ENCODE measurements at places on chromosomes 3 and 15.
A peak's percentile ranks its signal among the peaks of the same experiment; 100 is the strongest.

DNA sequence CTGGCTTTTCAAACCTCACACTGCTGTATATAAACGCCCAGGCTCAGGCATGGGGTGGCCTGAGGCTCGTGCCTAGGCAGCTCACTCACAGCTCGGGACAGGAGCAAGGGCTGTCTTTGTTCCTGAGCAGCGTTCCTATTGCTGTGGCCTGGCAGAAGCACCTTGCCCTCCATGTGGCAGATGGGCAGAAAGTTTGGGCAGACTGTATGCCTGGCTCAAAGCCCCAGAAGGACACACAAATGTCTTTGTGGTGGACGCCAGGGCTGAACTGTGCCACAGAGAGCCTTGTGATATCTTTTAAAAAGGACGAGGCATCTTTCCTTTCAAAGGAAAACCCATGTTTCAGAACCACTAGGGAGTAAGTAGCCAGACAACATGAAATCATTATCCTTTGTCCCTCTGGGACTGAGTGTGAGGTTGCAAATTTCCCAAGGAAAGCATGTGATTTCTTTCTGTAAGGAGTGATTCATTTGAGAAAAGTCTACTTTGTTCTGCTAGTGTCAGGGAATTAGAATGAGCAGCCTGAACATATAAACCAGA, 29.3 kb upstream of the UBE2E1 start:
- no peak for DNase-seq

GRCh38 chr3:175355801-175356335, 496.7 kb downstream of the NAALADL2 start:
- DNase-seq, result no peak

GRCh38 chr3:23981955-23982354, 36.9 kb downstream of the NR1D2 start:
- no peak for DNase-seq

DNA sequence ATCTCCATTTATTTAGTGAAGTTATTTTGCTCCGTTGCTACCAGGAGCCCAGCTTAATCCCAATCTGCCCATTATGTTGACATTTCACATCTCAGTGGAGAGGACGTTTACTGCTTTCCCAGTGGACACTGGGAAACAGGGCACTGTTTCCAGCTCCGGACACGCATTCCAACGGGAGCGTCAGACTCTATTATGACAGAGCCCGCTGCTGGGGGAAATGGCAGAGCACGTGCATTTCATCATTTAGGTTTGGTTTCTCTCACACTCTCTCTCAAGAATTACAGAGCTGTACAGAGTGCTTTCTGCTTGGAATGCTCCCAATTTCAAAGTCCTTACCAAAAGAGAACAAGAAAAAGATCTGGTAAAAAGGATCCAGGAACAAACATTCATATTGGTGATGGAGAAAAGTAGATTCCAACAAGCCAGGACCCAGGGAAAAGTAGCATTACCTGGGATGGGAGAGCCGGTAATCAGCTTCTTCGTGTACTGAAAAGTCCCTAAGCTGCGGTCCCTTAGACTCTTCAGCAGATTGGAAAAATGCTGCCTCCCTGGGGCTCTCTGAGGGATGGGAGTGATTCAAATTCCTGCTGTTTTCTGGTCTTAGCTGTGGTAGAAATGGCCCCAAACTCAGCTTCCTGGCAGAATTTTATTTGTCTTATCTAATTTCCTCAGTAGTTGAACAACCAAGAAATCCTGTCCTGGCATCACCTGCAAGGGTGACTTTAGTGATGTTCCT, 136.0 kb upstream of the THBS1 start:
- no peak for DNase-seq

- DNase-seq, result no peak
Measured at GRCh38 chr3:34258271-34258998, 460.0 kb downstream of the PDCD6IP start.

DNA sequence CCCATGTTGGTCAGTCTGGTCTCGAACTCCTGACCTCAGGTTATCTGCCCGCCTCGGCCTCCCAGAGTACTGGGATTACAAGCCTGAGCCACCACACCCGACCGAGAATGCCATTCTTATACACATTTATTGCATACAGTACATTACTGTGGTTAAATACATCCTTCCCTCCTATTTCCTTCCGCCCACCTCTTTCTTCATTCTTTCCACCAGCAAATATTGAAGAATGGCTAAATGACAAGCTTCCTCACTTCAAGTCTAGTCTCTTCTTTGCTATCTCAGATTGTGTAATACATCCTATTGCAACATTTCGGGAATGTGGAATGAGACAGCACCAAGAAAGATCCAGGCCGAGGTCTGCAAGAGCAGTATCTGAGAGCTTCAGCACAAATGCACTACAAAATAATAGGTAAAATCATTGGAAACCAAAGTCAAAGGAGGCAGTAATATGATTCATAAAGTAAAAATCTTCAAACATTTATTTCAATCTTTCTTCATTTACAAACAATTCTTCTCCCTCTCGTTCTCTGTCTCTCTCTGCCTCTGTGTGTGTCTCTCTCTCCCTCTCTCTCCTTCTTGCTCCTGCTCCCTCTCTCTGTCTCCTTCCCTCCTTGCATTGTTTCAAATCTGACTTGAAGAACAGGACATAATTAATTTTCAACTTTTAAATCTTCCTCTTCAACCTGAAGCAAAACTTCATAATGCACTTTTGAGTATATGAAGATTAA, 94.7 kb upstream of the TGFBR2 start:
- no peak for DNase-seq

DNA sequence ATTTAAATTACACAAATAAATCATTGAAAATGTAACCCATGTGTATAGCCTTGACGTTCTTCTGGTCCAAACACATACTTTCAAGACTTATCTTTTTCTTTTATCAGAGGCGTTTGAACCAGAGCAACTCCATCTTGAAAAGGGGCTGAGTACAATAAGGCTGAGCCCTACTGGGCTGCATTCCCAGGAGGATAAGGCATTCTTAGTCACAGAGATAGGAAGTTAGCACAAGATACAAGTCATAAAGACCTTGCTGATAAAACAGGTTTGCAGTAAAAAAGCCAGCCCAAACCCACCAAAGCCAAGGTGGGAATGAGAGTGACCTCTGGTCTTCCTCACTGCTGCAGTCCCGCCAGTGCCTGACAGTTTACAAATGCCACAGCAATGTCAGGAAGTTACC, 101.0 kb upstream of the IGSF10 start:
- DNase-seq, result no peak

DNA sequence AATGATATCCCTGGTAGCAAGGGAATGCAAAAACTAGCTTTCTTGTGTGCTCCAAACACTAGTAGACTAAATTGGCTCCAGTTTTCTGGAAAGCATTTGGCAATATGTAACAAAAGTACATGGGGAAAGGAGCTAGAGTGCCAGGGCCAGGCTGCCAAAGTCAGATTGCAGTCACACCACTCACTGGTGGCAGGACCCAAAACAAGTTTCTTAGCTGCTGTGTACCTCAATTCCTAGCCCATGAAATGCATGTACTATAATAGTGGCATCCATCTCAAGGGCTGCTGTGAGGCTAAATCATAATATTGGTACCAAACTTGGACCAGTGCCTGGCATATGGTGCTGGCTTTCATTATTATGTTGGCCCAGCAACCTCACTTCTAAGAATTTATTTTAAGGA, 49.3 kb downstream of the CLDN18 start:
- DNase-seq, result no peak

DNA sequence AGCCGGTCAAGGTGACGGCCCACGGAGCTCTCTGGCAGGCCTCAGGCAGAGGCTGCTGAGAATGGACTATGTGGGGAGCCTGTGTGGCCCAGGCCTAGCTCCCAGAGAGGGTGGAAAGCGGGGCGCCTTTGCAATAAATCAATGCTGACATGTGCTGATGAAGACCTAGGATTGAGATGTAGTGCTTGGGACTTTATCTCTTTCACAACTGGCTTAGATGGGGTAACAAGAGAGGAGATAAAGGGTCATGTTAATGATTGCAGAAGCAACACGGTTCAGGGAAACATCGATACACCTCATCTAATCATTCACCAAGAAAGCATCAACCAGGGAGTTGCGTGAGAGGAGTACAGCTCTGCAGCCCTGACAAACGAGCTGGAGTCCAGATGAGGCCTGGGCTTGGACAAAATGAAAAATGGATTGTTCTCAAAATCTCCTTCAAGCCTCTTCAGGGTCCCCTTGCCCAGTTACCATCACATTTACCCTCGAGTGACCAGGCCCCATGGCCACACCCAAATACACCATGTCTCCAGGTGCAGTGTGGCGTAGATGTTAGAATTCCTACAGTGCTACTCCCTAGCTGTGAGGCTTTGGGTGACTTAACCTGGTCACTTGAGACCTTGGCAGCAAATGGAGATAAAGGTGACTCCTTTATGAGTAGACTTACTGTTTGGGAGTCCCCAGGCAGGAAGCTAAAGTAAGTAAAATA, 146.4 kb upstream of the LIPC start:
- no peak for DNase-seq

GRCh38 chr3:112351036-112351435, 18.1 kb downstream of the CD200 start:
- no peak for DNase-seq

DNA sequence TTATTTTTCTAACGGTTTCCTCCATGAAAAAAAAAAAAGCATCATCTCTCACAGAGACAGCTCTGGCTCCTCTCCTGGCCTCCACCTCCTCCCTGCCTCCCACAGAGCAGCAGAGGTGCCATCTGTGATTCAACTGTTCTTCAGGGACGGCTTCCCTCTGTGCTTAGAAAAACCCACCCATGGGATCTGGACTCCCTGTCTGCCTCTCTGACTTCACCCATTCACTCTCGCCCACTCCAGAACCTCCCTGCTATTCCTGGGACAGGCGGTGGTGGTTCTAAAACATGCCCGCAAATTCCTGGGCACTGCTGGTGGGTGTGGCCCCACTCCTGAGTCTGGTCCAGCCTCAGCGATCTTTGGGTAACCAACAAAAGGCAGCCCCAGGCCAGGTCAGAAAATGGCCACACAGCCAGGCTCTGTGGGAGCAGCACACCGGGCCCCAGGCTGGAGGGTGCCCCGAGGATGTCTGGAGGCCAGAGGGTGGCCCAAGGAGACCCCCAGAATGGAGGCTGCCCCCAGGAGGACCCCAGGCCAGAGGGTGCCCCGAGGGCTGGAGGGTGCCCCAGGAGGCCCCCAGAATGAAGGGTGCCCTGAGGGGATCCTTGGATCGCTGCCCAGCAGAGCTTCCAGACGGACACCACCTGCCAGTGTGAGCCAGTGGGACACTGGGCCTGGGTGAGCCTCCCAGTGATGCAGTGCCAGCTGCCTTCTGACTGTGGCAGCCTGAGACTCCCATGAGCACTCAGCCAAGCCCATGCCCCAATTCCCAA, 2.6 kb upstream of the CHST13 start:
- no peak for DNase-seq

- no peak for DNase-seq
Measured at GRCh38 chr15:86540840-86541467, 461.3 kb downstream of the AGBL1 start.

GRCh38 chr15:62904041-62904910, 138.3 kb upstream of the TPM1 start:
- no peak for DNase-seq

- DNase-seq, result peak; percentile 6
Measured at GRCh38 chr3:10366651-10367101, 45.8 kb upstream of the SEC13 start.

DNA sequence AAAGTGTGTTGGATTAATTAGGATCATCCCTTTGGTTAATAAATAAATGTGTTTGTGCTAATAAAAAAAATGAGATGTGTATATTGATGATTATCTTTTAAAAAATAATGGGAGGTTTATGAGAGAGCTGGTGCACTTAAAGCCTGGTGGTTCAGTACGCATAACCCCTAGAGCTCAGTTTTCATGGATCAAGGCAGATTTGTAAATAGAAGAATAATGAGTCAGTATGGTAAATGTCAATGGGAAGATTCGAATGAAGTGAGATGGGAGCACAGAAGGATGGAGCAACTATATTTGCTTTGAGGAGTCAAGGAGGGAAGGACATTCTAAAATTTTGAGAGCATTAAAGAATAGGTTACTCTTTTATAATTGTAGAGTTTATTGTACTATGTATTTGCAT, 35.4 kb downstream of the AKAP13 start:
- DNase-seq, result no peak

- DNase-seq, result no peak
Measured at GRCh38 chr3:186708983-186709679, 8.0 kb upstream of the KNG1 start.

- DNase-seq, result no peak
Measured at GRCh38 chr3:11662392-11662990, 18.8 kb upstream of the VGLL4 start.

DNA sequence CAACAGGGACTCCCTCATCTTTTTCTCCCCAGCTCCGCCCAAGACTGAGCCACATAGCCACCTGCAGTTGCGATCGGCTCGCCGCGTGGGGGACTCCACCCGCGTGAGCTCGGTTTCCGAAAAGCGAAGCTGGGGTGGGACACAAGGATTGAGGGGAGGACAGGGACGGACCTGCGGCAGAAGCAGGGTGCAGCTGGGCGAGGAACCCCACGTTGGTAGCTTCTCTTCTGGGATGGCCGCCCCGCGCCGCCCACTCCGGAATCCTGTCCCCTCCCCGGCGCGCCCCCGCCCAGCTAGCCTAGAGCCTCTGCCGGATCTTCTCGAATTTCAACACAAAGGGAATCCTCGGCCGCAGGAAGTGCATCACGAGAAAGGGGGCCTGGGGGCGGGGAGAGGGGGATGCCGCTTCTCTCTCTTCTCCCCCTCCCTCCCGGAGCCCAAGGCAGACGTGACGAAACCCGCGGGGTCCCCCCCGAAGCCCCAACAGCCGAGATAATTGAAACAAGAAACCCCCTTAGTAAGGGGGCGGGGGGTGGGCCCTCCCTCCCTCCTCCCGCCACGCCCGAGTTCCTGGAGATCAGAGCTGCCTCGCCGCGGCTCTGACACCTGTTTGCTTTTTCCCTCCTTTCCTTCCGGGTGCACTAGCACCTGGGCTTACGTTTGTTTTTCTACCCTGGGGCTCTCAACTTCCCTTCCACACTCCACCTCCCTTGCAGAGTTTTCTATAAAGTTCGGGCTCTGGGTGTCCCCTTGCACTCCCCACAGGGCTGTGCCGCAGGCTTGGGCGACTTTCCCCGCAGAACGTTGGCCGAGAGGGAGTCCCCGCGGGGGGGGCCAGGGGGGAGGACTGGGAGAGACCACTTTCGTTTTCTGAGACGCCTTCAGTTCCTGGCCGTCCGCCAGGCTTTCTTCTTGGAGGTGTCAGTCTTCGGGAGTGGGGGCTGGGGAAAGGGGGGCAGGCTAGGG, 1.3 kb upstream of the KCNH8 start:
- peak; percentile 29 for DNase-seq

- no peak for DNase-seq
Measured at GRCh38 chr3:191696348-191696747, 235.4 kb downstream of the PYDC2 start.

- DNase-seq, result no peak
Measured at GRCh38 chr3:188242436-188243123, 88.6 kb downstream of the LPP start.

DNA sequence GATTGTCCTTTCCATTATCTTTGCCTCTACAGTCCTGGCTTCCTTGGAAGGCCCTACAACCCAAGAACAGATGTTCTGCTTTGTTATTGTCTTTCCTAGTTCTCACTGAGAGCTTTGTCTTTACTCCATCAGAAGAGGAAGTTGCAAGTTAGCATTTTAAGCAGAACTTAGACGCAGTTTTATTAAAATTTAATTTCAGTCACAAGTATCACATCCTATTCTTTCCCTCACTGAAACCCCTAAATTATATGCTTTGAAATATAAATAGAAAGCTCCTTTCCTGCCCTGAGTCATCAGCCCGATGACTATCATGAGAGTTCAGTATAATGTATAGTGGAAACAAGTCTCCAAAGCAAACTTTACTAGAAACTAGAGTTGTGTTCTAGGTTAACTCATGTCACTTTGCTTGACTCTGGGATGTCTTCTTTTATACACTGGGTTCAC, 291.2 kb upstream of the RBMS3 start:
- no peak for DNase-seq

GRCh38 chr15:83842281-83842680, 188.4 kb downstream of the ADAMTSL3 start:
- no peak for DNase-seq

GRCh38 chr3:79490165-79491028, 277.4 kb downstream of the ROBO1 start:
- no peak for DNase-seq
